ENCODE measurements at places on chromosomes 4 and X.

DNA sequence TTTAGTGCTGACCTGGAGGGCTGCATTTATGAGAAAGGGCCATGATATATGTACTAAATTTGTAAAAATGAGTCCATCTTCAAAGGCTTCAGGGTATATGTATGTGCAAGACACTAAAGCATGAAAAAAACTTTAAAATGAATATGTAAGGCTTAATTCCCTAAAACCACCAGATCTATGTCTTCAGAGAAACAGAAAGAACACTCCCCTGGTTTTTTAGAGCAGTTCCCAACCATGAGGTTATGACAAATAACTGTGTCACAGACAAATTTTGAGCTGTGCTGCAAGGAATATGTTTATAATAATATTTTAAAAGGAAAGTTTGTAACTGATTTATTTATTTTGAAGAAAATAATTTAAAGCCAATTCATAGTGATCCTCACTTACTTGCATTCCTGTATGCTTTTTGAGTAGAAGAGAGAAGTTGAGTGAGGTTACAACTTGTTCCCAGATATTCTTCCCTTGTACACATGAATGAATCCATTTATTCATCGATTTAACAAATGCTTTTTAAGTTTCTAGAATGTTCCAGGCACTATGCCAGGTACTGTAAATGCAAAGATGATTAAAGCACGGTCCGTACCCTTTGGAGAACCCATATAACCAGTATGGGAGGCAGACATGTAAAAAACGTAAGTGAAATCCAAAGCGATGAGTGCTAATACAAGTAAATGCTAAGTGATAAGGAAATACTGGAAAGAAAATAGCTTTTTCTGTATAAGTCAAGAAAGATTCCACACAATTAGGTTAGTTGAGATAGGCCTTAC, 295.2 kb upstream of the DIAPH2 start:
- no peak for DNase-seq

- no peak for DNase-seq
Observed at GRCh38 chr4:3037957-3038461, 36.3 kb downstream of the HTT-AS start.

- no peak for DNase-seq
Observed at GRCh38 chr4:139574641-139575040, 18.6 kb upstream of the SETD7 start.

- DNase-seq, result no peak
Observed at GRCh38 chr4:55819634-55820033, at the start of gene EXOC1L. Gene EXOC1L, plus strand, starts transcription at chr4:55819790. Its CDS starts 237 bp downstream, at chr4:55820027.

- no peak for DNase-seq
Observed at GRCh38 chr4:7388627-7389026, 46.1 kb downstream of the PSAPL1 start.

DNA sequence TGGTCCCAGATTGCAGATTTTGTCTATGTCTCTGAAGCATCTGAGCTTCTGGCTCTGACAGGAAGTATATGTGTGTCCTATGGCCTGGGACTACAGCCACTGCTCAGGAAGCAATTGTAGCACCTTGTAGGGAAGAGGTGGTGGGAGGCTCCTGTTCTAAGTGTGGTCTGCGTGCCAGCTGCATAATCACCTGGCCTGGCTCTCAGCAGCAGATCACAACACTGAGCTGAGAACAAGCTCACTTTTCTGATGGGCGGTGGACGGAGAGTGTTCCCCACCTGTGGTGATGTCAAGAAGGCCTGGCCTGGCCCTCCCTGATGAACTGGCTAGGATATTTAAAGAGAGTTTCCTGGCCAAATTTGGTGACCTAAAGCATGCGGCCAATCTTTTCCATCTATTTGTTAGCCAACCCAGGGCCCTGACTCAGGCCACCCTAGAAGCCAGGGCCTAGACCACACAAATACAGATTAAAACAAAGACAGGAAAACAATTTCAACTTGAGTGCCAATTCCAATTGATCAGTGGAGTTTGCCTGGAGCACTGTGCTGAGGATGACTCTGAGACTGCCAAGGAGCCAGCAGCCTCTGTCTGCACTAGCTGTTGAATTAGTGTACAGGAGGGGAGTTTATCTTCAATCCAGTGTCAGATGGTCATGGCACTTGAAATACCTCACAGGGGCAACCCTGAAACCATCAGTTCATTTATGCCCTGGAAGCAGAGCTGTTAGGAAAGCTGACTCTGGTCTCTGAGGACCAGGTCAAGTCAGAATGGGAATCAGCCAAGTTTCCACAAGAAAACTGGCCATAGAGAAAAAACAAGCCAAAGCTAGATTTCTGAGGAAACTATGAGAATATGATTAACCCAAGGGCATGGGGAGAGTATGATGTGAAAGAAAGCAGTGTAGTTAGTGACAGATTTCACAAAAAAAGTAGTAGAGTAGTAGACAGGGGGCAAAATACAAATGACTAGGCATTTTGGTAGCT, 47.4 kb downstream of the PRDM5 start:
- no peak for DNase-seq

DNA sequence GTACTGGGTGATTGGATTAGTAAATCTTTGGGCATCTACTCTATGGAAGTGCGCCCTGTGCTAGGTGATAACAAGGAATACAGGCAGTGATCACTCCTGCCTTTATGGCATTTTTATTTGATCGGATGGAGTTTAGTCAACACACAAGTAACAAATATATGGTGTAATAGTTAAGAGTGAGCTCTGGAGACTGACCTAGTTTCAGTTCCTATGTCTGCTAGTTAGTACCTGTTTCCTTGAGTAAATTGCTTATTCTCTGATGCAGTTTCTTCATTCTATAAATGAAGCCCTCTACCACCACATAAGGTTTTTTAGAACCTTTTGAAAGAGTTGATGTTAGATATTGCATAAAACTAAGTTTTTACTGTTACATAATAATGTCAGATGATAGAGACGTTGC, 134.6 kb downstream of the KDM6A start:
- no peak for DNase-seq

DNA sequence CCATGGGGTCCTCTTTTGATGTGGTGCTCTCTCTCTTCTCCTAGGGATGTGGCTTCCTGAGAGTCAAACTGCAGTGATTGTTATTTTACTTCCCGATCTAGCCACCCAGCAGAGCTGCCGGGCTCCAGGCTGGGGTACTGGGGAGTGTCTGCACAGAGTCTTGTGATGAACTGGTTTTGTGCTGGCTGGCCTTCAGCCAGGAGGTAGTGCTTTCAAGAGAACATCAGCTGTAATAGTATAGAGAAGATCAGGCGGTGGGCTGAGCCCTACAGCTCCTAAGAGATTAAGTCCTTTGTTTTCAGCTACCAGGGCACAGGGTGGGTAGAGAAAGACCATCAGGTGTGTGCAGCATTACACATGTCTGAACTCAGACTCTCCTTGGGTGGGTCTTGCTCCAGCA, 59.0 kb upstream of the AGTR2 start:
- no peak for DNase-seq

DNA sequence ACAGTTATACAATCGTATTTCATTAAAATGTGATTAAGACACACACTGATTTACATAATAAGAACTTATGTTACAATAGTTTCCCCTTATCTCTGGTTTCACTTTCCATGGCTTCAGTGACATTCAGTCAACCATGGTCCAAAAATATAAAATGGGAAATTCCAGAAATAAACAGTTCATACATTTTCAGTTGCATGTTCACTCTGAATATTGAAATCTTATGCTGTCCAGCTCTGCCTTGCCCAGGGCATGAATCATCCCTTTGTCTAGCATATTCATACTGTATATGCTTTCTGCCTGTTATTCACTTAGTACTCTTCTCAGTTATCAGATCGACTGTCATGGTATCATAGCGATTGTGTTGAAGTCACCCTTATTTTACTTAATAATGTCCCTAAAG, 173.8 kb upstream of the DCAF12L2 start:
- DNase-seq, result no peak

- no peak for DNase-seq
Observed at GRCh38 chr4:165879641-165880040, 6.6 kb downstream of the TLL1 start.

DNA sequence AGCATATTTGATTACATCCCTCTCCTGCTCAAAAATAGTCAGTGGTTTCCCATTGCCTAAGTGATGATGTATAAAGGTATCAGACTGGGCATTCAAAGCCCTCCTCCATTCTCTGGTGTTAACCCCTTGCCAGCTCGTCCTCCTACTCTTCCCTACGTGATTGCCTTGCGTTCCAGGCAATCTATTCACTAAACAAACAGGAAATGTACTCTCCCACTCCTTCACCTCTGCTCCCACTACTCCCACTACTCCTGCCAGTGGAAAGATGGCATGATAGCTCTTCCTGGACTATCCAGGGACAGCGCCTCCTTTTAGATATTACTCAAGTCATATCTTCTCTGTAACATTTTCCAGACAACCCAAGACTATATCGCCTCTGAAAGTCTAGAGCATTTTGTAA, 5.8 kb downstream of the DGAT2L6 start:
- no peak for DNase-seq

- no peak for DNase-seq
Observed at GRCh38 chr4:3010998-3011397, 47.6 kb downstream of the GRK4 start.

GRCh38 chr4:145665773-145666172, 14.2 kb upstream of the C4orf51 start:
- DNase-seq, result no peak

DNA sequence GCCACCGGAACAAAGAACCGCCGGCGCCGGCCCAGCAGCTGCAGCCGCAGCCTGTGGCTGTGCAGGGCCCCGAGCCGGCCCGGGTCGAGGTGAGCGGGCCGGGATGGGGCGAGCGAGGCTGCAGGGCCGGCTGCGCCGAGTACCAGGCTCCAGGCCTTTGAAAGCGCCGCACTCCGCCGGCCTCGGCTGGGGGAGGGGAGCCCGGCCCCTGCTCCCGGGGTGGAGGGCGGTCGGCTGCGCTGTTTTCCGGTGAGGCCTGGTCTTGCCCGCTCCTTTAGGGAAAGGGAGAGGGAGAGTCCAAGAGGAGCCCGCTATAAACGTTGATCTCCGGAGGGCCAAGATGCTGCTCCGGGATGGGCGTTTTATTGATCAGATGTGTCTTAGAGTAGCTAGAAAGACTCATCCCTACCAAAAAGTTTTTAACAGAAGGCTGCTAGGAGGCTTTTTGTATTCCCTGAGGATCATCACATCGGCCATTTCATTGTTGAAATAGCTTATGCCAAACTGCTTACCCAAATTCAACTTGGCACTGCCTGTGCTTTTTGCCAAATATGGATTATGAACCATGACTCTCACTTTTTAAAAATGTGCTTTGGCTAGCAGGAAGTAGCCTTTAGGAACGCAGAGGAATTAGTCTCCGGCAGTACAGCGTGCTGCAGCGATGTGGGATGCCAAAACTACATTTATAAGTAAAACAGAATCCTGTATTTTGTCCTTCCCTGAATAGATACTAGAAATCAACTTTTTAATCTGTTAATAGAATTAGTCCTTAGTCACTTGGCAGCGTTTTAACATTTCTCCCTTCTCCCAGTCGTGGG, 760 bp downstream of the TMEM165 start:
- DNase-seq, result no peak

GRCh38 chr4:154312246-154312645, 179.4 kb downstream of the DCHS2 start:
- no peak for DNase-seq

- no peak for DNase-seq
Observed at GRCh38 chr4:2040391-2041238, 18.5 kb upstream of the NAT8L start.

DNA sequence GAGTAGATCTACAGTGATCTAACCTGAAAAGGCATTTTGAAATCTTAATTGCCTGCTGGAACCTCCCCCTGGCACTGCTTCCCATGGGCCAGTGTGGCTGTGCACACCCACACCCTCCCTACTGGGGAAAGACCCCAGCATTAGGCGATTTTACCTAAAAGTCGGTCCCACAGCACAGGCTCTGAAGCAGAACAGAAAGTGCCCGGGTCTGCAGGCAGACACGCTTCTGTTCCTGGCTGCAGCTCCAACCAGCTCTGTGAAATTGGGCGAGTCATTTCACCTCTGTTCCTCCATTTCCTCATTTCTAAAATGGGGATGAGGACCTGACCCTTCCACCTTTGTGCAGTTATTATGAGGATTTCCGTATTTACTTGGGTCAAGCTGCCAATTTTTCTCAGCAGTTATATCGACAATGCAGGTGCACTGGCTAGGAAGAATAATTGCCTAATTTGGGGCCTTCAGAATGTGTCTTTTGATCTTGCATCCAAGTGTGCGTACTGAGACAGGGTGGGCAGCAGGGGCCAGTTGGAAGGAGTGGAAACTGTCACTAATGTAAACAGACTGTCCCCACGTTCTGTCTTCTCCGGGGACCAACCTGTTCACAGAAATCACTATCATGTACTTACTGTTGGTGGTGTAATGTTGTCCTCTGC, 7.1 kb downstream of the KLF3 start:
- DNase-seq, result no peak

- DNase-seq, result no peak
Observed at GRCh38 chrX:118108304-118108703, 8.3 kb downstream of the KLHL13 start.

DNA sequence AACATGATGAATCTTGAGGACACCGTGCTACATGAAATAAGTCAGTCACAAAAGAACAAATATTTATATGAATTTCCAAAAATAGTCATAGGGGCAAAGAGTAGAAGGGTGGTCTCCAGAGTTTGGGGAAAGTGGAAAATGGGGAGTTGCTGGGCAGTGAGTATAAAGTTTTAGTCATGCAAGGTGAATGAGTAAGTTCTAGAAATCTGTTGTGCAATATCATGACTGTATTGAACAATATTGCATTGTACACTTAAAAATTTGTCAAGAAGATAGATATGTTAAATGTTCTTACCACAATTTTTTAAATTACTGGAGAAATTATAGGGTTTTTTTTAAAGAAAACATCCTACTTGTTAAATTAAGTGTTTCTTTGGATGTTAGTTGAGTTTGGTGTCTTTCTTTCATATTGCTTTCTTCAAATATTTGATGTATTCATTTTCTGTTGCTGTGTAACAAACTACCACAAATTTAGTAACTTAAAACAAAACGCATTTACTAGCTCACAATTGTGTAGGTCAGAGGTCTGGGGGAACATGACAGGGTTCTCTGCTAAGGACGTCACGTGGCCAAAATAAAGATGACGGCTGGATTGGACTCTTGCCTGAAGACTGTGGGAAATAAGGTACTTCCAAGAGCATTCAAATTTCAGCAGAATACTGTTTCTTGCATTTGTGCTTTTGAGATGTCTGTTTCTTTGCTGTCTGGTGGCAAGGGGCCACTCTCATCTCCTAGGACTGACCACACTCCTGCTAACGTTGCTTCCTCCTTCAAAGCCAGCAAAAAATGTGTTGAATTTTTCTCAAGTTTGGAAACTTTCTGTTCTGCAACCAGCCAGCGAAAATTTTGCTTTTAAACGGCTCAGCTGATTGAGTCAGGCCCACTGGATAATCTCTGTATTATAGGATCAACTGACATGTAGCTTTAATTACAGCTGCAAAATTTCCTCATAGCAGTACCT, 76.7 kb downstream of the CPEB2 start:
- no peak for DNase-seq

DNA sequence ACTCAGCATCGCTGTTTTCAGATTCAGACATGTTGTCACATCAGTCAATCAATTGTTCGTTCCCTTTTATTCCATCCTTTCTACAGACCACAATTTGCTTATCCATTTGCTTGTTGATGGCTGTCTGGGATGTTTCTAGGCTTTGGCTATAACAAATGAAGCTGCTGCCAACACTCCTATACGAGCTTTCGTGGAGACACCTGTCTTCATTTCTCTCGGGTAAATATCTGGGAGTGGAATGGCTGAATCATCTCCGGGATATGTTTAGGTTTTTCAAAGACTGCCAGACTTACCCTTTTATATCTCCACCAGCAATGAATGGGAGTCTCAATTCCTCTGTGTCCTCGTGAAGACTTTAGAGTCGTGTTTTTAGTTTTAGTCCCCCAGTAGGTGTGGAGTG, 118.9 kb downstream of the SORCS2 start:
- DNase-seq, result no peak
